ENCODE measurements at places on chromosomes 2 and 18.
A peak's percentile ranks its signal among the peaks of the same experiment; 100 is the strongest.

- DNase-seq: no peak
Measured at GRCh38 chr2:152549423-152549822, 167.8 kb downstream of the PRPF40A start.

DNA sequence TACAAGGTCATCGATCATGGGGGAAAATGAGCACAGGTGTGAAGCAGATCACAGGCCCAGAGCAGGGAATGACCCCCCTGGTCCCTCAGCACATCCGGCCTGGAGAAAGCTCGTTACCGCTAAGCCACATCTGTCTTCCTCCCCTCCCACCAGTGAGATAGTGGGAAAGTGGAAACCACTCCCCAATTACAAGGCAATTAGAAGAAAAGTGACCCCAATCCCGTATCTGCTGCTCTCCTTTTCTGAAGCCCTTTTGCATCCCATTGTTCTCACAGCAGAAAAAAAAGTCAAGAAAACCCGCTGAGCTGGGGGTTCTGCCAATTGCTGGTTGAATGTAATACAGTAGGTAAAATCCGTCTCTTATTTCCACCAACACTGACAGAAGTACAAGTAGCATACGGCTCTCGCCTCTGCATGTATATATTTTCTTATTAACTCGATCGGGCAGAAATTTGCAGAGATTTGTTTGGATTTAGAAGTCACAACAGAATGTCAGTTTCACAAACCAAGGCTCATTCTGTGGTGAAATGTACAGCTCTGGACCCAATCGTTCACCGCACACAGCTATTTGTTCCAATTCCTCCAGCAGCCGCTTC lies 287.0 kb downstream of the TCF4 start:
- no peak for DNase-seq

DNA sequence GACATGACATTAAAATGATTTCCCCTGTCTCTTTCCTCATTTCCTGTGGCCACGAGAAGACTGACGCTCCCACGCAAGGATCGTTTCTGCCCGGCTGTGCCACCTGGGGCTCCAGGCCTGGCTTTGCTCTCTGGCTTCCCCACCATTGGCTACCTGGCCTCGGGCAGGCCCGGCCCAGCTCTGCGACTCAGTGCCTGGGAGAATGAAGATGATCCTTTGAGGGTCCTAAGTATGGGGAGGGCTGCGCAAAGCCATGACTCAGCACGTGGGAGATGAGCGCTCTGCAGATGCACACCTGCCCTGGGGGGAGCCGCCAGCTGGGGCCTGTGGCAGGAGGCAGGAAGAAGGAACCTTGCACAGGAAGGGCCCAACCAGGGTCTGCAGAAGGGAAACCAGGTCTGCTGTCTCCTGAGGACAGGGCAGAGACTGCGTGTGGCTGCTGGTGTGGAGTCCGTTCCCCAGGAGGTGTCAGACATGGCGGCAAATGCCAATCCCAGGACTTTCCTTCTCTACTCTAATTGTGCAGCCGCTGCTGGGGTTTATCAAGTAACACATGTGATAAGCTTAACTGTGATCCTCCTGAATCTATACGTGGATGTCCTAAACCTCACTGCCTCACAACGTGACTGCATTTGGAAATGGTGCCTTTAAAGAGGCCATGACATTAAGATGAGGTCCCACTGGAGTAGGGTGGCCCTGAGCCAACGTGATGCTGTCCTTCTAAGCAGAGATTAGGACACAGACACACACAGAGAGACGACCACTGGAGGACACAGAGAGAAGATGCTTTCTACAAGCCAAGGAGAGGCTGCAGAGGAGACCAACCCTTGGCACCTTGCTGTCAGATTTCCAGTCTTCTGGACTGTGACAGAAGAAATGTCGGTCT lies 32.9 kb downstream of the MBP start:
- DNase-seq: peak; percentile 45

GRCh38 chr2:69340101-69340775 lies 46.8 kb downstream of the GFPT1 start:
- DNase-seq: no peak

- DNase-seq: no peak
Measured at GRCh38 chr2:102302458-102302857, 8.9 kb upstream of the IL1RL1 start.

DNA sequence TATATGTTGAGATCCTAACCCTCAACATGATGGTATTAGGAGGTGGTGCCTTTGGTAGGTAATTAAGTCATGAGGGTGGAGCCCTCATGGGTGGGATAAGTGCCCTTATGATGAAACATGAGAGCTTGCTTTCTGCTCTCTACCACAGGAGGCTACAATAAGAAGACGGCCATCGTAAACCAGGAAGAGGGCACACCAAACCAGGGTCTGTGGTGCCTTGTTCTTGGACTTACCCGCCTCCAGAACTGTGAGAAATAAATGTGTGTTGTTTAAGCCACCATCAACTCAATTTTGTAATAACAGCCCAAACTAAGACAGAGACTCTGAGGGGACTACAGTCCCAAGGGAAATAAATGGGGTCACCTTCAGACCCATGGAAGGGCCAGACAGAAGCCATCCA lies 52.3 kb downstream of the IRS1 start:
- no peak for DNase-seq

- no peak for DNase-seq
Measured at GRCh38 chr18:59383851-59384250, 24.8 kb upstream of the LMAN1 start.

DNA sequence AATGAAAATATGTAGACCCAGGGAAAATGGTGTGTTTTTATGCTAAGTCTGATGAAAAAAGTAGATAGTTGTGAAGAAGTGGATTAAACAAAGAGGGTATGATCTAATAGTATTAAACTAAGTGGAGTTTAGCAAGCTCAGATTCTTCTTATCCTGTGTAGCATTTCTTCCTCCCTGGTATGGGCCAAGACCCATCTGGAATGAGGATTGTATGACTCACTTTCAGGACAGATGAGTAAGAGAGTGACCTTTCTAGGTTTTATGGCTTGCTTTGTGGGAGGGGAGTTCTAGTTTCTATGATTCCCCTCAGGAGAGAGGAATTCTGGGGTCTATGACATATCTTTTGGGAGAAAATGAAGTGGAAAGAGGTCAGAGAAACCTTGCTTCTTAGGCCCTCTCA lies 550.1 kb downstream of the SPAG16 start:
- no peak for DNase-seq

GRCh38 chr2:38862476-38862875 lies 13.3 kb downstream of the DHX57 start:
- DNase-seq: no peak

DNA sequence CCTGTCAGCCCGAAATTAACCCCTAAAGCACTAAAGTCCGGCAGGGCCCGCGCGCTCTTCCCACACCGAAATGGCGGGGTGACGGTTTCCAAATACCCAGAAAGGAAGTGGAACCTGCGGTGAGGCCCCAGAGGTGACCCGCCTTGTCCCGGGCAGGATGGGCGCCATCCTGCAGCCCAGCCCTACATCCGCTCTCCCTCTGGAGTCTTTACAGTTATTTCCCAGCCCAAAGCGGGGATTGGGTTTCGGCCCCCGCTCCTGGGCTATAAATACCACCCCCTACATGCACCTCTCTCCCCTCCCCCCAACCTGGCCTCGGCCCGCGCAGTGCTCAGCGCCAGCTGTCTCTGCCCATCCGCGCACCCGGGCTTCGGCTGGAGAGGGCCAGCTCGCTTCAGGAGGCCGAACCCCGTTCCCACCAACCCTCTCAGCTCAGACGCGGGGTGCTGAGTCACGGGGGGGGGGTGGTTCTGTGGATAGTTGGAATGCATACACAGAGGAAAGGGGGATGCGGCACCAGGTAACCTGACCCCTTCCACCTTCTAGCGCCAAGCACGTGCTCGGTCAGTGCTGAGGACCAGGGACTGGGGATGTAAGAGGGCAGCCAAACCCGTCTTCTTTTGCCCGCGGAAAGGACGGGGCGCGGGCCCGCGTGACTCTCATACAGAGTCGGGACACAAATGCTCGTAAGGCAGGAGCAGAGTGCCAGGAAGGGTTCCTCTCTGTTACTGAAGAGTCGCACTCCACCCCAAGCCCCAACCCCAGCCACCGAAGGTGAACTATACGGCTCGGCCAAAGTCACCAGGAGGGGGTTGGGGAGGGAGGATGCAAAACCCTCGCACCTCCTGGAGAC lies at the start of gene TUBA4B:
Gene TUBA4B, plus strand, starts transcription at position 344 of the 853 bp plus-strand sequence. Its CDS starts 165 bp downstream, at position 509.
- DNase-seq: peak; percentile 44

- DNase-seq: no peak
Measured at GRCh38 chr2:27798948-27799645, 27.6 kb downstream of the MRPL33 start.

DNA sequence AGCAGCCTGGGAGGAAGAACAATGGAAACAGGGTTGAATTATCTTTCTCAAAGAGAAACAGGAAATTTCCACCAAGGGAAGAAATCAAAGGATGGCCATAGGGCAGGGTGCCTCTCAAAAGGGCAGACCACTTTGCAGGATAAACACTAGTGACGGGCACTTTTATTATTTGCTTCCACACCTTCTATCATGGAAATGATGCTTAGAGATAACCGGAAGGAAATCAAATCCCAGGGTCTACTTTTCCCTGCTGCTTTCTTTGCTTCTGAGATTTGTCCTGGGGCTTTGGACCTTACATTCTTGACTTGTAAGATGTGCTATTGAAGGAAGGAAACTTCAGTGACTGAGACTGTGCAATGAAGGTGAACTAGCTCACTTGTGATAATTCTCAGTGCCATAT lies 1.1 kb upstream of the SCN9A start:
- no peak for DNase-seq

GRCh38 chr2:54685263-54685775 lies 38.1 kb upstream of the EML6 start:
- DNase-seq: no peak

DNA sequence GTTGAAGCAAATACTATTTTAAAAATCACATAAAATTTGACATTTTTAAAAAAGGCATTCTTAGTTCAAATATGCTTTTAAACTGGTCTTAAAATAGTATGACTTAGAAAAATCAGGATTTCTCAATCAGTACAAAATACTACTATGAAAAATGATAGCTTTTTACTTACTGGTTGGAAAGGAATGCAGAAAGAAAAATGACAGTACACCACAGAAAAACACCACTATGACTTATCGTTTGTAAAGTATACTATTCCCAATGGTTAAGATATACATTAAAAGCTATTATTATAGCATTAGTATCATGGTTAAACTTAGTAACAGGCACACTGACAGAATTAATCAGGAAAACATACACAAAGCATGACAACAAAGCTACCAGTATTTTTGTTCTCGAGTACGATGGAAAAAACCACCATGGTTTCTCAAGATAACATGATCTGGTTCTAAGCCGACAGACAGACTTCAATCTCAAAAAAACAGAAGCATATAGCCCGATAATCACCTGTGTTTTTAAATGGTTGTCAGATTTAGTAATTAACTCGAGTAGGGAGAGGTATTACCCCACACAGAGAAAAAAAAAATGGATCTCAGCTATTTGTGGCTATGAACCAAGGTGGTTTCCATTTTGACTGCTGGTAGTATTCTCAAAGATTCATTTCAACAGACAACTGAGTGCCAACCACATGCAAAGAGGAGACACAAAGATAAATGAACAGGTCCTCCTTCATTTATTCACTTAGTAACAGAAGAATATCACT lies 39.1 kb downstream of the CUL3 start:
- no peak for DNase-seq

DNA sequence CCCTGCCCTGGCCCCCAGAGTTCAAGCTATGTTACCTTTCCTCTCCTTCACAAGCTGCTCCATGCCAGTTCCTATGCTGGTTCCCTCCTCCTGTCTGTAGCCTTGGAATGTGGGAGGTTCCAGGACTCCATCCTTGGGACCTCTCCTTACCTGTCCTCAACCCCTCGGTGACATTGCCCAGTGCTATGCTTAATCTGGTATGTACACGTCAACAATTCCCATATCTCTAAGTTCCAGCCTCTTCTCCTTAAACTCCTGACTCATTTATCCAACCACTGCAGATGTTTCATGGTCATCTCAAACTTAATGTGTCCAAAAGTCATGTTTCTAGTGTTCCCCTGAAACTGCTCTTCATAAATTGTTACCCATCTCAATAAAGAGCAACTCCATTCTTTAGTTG lies 160.8 kb downstream of the TNS1 start:
- no peak for DNase-seq

GRCh38 chr18:51890762-51891161 lies 449.2 kb upstream of the DCC start:
- no peak for DNase-seq

- no peak for DNase-seq
Measured at GRCh38 chr2:219207884-219208740, 1.5 kb downstream of the ZFAND2B start.
